ENCODE measurements at places on chromosomes 2 and 18.

DNA sequence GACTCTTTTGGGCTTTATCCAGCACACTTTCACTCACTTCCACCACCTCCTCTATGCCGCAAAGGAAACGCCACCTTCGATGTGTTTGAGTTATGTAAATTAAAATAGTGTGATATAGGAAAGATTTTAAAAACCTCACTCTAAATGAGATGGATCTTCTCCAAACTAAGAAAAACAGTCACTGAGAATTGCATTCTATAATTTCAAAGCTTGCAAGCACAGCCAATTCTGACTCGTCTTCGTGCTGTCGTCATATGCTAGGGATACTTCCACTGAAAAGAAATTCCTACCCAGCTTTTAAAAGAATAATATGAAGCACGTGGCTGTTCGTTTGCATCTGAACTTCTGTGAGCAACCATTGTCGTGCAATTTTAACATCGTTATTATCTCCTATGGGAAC, 162.5 kb downstream of the SH3BP4 start:
- no peak for DNase-seq

GRCh38 chr2:225600865-225601264, 201.4 kb downstream of the NYAP2 start:
- DNase-seq: no peak

GRCh38 chr2:168156661-168157060, 90.7 kb downstream of the STK39 start:
- DNase-seq: no peak

- DNase-seq: no peak
Measured at GRCh38 chr18:1760901-1761300, 810.4 kb downstream of the METTL4 start.

DNA sequence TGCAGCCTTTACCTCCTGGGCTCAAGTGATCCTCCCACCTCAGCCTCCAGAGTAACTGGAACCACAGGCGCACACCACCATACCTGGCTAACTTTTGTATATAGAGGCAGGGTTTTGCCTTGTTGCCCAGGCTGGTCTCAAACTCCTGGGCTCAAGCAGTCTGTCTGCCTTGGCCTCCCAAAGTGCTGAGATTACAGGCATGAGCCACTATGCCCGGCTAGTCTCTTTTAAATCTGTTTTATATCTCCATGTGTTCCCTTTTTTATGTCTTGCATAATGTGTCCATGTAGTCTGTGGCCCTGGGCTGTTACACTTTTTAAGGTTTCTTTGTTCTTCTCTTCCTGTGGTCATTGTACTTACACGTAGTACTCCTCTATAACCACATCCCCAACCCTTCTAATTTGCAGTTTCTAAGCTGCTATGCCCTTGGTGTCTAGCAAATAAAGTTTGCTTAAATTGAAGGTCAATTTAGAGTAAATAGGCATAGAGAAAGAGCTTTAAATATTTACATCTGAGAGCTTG, 168.2 kb downstream of the MCFD2 start:
- no peak for DNase-seq

DNA sequence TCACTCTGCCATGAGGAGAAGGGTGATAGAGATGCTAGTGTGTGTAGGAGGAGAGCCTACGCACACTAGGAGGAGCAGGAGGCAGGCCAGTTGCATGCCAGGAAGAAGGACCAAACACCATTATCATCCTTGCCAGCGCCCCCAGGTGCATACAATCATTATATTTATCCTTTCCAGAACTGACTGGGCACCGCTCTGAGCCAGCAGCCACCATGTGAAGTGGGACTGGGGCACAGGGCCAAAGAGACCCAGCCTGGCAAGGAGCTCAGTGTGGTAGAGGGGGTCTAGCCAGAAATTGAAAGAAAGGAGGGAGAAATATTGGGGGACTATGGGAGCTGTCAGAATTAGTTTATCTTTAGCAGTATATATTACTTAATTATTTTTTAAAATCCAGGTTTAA, 8.3 kb upstream of the GPR148 start:
- no peak for DNase-seq

DNA sequence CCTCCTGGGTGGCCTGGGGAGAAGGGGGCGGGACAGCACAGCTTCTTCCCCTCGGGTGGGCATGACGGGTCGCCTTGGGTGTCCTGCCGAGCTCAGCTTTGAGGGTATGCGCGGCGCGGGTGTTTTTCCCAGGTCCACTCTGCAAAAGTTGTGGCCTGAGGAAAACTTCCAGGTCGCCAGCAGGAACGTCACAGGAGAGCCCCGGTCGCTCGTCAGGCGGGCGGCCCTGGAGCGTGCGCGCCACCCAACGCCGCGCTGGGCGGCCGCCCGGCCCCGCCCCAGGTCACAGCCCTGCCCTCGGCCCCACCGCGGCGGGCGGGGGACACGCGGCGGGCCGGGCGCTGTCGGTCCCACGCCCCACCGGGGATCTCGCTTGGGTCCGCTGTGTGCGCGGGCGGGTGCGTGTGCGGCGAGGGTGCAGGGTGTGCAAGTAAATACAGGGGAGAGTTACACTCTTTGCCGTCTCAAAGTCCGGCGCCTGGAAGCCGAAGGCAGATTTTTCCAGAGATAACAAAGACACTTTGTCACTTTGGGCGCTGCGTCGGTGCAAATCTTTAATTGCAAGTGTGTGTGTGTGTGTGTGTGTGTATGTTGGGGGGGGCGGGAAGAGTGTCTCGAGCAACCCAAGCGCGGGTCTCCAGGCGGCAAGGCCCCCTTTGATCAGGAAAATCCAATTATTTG, 616 bp upstream of the SP5 start:
- no peak for DNase-seq

- no peak for DNase-seq
Measured at GRCh38 chr2:45818591-45818990, 167.1 kb downstream of the PRKCE start.

DNA sequence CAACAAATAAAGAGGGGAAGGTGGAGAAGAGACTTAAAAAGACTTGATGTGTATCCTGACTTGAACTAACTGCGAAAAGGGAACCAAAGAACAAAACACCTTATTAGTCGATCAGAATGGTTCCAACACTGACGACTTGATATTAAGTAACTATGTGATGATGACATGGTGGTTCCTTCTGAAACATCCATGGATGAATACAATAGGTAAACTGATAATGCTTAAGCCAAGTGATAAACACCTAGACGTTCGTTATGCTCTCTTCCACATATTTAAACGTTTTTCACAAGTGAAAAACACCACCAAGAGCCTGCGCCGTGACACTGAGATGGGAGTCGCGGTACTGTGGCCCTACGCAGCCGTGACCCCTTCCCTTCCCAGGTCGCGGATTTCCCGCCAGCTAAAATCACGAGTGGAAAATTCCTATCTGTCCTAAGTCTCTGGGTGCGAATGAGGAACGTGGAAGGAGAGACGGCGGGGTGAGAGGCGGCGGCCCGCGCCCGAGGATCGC, 797 bp downstream of the TTC32 start:
- DNase-seq: peak; percentile 54

DNA sequence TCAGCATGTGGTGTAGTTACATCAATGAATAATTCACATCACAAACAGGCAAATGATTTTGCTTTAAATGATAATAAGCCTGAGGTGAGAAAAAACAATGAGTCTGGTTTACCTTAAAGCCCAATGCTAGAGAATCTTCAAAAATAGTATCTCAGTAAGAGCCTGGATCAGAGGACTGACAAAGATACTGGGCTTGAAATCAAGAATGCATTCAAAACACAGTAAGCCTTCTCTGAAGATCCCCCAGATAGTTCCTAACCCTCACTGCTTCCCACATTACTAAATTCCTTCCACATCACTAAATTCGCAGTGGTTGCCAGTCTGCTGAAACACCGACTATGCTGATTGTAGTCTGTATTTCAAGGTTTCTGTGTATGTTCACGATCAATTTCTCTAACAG, 514.9 kb downstream of the SUCLG1 start:
- no peak for DNase-seq

GRCh38 chr2:50489092-50489491, 542.8 kb downstream of the NRXN1 start:
- DNase-seq: no peak

- no peak for DNase-seq
Measured at GRCh38 chr2:99279969-99280695, 20.9 kb downstream of the LYG1 start.

GRCh38 chr2:190075623-190076022, 13.1 kb upstream of the MSTN start:
- DNase-seq: no peak

DNA sequence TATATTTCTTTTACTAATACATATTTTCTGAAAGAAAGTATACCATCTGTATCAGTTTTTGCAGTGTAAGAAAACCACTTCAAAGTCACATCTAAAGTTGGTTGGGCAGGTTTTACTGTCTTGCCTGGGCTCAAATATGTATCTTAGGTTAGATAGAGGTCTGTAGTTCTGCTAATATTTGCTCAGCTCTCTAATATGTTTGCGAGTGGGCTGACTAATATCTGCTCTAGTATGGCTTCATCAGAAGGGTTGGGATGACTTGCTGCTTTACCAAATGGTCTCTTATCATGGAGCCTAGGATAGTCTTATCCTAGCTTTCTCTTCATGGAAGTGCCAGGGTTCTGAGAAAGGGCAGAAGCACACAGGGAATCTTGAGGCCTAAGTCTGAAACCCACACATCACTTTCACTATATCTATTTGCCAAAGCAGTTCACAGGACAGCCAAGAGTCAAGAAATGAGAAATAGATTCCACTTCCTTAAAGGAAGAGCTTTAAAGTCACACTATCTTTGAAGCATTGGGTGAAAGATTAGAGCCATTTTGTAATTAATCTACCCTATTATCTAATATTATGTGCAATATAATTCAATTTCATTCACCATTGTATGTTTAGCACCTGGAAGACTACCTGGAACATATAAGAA, 610.0 kb downstream of the KCNJ3 start:
- DNase-seq: no peak

DNA sequence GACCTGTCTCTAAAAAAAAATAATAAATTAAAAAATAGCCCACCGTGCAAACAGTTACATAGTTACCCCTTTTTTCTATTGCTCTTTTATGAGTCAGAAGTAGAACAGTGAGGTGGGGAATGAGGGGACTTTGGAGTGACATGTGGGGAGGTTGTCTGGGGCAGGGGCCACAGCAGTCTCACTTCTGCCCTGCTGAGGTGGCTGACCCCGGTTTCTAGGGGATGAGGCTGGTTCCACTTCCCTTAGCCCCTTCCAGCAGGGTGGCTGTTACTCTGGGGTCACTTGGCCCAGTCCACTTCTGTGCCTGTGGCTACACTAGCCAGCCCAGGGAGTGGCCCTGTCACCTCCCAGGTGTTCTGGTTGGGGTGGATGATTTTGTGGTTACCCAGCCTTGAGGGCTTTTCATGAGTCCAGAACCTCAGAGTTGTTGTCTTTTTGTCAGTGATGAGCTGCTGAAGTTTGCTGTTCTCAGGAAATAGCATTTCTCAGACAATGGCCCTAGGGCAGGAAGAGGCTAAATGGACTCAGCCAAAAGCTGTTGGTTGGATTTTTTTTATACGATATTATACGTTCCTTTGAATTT, 28.0 kb upstream of the SCLY start:
- DNase-seq: no peak

GRCh38 chr2:8674420-8675009, 7.3 kb upstream of the ID2 start:
- no peak for DNase-seq

GRCh38 chr2:227890495-227891079, 19.2 kb downstream of the DAW1 start:
- DNase-seq: peak; percentile 77

DNA sequence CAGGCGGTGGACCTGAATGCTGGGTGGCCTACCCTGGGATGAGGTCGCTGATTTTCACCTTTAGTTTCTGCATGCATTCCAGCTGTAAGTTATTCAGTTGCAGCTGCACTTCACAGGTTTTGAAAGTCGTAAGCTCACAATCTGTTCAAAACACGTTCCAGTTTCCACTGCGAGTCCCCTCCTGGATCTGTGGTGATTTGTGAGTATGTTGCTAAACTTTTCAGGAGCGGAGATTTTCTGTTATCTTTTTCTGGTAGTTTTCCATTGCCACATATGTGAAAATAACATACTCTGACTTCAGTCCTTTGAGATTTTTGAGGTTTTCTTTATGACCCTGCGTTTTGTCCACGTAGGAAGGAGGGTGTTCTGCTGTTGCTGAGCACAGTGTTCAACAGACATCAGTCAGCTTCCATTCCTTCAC, 102.1 kb downstream of the SNTG2 start:
- DNase-seq: no peak

GRCh38 chr2:25165992-25166875, 2.1 kb downstream of the POMC start:
- DNase-seq: peak; percentile 3

DNA sequence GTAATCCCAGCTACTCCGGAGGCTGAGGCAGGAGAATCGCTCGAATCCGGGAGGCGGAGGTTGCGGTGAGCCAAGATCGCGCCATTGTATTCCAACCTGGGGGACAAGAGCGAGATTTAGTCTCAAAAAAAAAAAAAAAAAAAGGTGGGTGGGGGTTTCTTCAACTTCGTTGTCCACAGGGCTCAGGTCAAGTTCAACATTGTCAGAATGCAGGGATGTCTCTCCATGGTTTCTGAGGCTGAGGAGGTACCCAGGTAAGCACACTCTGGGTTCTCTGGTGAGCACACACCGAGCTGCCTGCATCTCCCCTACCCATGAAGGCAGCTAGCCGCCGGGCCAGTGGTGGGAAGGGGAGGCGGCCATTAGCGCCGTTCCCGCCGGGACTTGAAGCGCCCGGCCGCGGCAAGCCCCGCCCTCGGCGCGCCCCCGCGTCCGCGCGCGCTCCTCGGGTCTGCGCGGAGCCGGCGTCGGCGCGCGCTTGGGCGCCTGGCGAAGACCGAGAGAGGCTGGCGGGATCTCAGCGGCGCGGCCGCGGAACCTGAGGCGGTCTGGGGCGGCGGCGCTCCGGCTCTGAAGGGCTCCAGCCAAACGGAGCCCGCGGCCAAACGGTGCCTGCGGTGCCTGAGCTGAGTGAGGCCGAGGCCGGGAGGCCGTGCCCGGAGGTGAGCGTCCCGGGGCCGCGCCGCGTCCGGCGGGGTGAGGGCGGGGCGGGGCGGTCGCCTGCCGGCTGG, at the start of gene UBXN2A:
Gene UBXN2A (plus strand): TSS at position 477 of the 731 bp plus-strand sequence. CDS start 17,852 bp downstream, outside the sequence.
- peak; percentile 86 for DNase-seq

- no peak for DNase-seq
Measured at GRCh38 chr2:402206-402605, 114.3 kb upstream of the ALKAL2 start.

- DNase-seq: no peak
Measured at GRCh38 chr2:9463698-9464034, 10.7 kb upstream of the IAH1 start.

DNA sequence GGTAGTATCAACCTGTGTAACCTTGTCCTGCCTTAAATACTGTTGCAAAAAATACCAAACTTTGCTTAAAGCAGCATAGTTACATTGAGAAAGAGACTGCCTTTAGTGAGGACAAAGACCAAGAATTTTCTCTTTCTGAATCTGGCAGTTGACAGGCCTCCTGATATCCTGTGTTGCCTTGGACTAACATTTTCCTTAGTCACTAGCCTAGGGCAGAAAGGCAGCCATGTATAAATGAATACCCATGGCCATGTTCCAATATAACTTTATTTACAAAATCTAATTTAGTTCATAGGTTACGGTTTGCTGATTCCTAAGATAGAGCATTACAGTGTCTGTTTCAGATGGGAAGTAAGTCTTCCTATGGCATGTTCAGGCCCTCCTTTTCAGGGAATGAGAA, 895.4 kb downstream of the CNTNAP5 start:
- DNase-seq: no peak

- no peak for DNase-seq
Measured at GRCh38 chr18:72555101-72555500, 11.0 kb upstream of the CBLN2 start.
